ENCODE measurements at places on chromosomes 12 and 14.

DNA sequence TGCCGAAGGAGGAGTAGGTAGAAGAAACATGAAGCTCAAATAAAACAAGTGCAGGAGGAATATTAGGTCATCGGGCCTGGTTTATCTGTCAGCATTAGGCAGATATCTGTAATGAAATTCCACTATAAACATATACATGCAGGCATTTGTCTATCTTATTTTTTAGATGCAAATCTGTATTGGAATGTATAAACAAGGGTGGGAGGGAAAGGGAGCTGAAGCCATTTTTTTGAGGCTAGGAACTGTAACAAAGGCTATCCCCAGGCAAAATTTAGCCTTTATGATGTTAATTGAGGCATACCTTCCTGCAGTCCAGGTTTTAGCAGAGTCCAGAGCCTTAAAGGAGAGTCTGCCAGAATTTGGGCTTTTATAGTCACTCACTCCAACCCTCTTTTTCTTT is 72.5 kb downstream of the PHLDA1 start:
- no peak for DNase-seq

DNA sequence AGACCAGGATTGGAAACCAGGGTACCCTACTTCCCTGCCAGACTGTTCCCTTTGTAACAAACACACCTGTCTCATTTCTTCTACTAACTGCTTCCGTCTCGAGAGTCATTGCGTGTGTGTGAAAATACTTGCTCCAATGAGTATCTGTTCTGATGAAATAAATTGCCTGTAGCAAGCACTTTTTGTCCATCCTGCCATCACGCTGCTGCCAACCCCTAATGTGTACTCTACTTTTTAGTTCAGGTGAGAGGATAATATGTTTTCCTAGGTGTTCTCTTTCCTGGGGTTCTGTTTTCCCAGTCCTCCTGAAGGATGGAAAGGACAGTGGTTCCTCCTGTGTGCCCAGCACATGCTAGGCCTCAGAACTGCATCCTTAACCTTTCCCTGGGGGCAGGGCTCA is 1.0 kb downstream of the TUNAR start:
- no peak for DNase-seq

GRCh38 chr12:92036771-92037453 is 108.7 kb downstream of the BTG1 start:
- DNase-seq: no peak

- DNase-seq: no peak
Measured at GRCh38 chr14:31261859-31262731, 54.5 kb upstream of the HECTD1 start.

DNA sequence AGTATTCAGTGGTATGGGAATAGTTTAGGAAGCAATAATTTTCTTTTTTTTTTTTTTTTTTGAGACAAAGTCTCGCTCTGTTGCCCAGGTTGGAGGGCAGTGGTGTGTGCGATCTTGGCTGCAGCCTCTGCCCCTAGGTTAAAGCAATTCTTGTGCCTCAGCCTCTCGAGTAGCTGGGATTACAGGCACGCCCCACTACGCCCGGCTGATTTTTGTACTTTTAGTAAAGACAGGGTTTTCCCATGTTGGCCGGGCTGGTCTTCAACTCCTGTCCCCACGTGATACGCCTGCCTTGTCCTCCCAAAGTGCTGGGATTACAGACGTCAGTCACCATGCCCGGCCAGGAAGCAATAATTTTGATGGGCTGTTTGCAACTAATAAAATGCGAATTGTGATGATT is 62.1 kb downstream of the ATG14 start:
- DNase-seq: no peak

DNA sequence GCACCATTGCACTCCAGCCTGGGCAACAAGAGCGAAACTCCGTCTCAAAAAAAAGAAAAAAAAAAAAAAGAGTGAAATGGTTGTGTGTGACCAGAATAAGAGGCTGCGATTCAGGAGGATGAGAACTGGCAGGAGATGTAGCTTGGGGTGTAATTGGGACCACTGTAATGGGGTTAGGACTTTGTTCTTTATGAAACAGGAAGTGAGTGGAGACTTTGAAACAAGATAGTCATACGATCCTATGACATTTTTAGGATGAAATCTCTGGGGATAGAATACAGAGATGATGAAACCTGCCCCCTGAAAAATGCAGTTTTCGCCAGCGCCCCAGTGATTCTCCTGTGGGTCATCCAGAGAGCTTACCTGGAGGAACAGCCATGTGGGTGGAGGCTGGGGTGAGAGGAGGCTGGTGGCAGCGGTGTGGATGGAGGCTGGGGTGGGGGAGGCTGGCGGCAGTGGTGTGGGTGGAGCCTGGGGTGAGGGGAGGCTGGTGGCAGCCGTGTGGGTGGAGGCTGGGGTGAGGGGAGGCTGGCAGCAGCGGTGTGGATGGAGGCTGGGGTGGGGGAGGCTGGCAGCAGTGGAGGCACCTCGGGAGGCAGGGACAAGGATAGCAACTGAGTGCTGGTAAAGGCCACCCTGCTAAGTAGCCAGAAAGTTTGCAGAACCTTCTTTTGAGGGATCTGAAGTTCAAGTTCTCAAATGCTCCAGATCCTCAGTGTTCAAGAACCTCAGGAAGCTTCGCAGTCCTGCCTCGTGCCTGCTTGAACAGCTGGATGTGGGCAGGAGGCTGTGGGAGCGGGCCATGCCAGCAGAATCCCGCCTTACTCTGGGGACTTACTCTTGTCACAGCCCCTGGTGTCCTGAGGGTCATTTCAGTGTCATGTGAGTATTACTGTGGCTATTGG is 20.2 kb downstream of the FBXL14 start:
- no peak for DNase-seq

GRCh38 chr12:106217706-106218105 is 30.1 kb downstream of the CKAP4 start:
- no peak for DNase-seq

GRCh38 chr12:94872971-94873733 is 130.3 kb downstream of the NDUFA12 start:
- no peak for DNase-seq

- no peak for DNase-seq
Measured at GRCh38 chr14:29637411-29637810, 290.2 kb downstream of the PRKD1 start.

- DNase-seq: no peak
Measured at GRCh38 chr12:80861641-80862378, 75.9 kb downstream of the LIN7A start.

- DNase-seq: no peak
Measured at GRCh38 chr14:54330876-54331275, 65.9 kb upstream of the CDKN3 start.

DNA sequence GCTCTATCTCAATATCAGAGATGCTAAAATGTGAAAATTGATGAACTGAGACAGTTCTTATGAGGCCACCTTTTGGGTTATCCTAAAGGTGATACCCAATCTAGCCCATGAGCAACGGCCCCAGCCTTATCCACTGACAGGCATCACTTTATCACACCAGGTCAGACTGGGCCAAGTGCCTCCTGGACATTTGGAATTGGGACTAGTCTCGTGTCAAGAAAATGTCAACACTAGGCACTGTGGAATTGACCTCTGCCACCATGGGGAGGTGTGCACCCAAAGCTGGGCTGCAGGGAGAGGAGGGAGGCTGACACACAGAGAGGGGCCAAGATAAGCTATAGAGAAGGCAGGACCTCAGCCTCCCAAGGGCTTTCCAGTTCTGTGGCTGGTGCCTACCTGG is 78.5 kb upstream of the ZFP36L1 start:
- no peak for DNase-seq

DNA sequence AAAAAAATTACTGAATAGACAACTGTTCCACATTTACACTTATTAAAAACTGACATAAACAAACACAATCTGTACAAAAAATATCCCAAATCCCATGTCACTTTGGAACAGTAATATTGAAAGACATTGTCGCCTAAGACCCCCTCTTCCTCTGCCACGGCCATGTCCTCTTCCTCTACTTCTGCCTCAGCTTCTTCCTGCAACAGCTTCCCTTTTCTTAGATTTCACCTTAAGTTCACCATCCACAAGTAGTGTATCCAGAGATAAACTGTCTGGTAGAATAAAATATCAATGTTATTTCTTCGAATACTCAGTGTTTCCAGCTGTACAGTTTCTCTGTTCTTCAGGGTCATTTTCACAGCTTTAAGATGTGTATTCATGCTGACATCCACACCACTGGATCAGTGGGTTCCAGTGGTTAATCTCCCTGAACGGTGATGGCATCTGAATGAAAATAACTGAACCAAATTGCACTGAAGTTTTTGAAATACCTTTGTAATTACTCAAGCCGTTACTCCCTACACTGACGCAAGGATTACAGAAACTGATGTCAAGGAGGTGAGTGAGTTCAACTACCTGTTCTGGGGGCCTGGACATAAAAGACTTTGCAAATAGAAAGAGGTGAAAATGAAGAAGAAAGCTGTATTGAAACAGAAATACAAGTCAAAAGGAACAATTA is 208.5 kb downstream of the C12orf50 start:
- no peak for DNase-seq

DNA sequence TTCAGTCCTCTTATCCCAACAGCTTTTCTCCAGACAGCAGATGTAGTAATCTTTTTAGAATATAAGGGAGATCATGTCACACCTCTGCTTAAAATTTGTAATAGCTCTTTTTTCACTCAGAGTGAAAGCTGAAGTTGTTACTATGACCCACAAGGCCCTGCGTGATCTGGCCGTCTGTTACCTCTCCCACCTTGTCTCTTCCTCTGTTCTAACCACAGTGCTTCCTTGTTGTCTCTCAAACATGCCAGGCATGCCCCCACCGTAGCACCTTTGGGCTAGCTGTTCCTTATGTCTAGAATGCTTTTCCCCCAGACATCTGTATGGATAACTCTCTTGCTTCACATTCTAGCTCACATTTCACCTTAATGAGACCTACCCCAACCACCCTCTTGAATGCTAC is 6.5 kb downstream of the NECAP1 start:
- DNase-seq: no peak

DNA sequence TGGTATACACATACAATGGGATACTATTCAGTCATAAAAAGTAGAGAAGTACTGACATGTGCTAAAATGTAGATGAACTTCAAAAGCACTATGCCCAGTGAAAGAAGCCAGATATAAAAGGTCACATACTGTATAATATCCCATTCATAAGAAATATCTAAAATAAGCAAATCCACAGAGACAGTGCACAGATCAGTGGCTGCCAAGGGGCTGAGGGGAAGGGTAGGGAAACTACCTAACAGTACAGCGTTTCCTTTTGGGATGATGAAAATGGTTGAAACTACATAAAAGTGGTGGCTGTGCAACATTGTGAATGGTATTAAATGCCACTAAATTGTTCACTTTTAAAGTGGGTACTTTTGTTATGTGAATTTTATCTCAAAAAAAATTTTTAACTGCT is 11.9 kb downstream of the EAPP start:
- DNase-seq: no peak

- no peak for DNase-seq
Measured at GRCh38 chr14:100476012-100476822, 111.0 kb downstream of the BEGAIN start.

DNA sequence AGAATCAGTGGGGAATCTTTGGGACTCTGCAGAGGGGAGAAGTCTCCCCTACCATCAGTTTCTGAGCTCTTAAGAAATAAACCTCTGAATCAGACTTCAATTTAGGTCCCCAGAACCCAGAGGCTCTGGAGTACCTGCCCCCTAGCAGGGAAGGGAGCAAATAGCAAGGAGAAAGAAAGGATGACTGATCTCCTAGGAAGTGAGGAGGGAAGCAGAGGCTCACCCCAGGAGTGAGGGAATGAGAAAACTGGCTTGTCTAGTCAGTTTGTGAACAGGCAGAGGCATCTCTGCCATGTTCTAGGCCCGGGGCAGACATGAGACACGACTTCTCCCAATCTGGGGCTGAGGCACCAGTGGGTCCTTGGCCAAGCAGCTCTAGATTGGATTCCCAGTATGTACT is 24.3 kb upstream of the SMUG1 start:
- no peak for DNase-seq

DNA sequence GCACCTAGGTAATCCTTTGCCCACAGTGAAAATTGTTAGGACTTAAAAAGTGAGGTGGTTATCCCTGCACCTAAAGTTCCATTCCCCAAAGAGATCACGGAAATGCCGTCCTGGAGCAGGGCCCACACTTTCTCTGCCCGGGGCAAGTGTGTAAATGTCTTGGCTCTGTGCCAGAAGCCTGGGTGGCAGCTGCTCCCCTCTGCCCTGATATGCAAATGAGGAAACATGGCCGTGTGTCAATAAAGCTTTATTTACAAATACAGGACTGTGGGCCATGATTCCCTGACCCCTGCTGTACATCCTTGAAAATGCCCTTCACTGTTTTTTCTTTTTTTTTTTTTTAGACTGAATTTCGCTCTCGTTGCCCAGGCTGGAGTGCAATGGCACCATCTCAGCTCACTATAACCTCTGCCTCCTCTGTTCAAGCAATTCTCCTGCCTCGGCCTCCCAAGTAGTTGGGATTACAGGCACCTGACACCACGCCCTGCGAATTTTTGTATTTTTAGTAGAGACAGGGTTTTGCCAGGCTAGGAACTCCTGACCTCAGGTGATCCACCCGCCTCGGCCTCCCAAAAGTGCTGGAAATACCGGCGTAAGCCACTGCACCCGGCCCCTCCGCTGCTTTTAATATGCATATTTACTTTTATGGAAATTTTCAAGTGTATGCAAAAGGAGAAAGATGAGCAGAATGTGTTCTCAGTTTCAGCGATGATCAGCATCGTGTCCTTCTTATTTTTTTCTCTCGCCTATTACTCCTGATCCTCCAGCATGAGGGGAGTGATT is 75.5 kb downstream of the GALNT9 start:
- no peak for DNase-seq

- DNase-seq: no peak
Measured at GRCh38 chr12:32053881-32054624, 52.6 kb upstream of the BICD1 start.

DNA sequence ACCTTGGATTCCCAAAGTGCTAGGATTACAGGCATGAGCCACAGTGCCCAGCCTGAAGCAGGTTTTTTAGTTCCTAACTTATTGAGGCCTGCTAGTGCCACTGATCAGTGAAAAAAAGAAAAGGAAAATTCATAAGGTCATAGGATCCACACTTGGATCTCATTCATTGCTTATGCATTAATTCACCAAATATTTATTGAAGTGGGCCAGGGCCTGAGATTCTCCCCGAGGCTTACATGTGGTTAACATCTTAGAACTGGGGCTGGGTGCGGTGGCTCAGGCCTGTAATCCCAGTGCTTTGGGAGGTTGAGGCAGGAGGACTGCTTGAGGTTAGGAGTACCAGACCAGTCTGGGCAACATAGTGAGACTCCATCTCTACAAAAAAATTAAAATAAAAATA is 29.5 kb upstream of the MAP1LC3B2 start:
- DNase-seq: no peak

DNA sequence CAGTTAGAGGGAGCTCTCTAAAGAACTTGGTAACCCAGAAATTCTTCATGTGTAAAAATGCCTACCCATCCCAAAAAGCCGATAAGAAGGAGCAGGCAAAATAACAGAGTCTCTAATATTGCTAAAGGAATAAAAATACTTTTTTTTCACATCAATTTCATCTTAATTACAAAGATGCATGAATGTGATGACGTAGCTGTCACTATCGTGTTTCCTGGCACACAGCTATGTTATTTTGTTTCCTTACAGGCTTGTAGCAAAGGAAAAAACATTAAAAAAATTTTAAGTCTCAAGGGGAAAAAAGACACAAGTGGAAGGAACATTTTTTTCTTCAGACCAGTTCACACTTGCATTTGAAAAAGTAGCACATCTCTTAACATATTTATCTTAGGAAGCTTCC is 10.3 kb upstream of the LGALS3 start:
- no peak for DNase-seq
